ENCODE measurements at places on chromosomes 4 and X.

DNA sequence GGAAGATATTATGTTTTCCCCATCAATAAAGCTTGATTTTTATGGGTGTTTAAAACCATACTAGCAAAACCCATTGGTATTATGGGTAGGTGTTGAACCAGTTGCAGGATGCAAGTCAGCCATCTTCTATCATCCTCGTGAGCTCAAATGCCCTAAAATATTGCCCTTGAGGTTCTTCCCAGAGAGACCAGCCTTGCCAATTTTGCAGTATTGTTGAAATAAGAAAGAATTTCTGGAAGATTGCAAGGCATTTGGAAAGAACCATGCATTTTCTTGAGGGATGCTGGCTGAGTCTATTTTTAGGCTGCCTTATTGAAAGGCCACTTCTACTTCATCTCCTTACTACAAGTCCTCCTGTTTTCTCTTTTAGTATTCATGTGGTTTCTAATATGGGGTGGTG lies 60.9 kb upstream of the SOD3 start:
- DNase-seq, result no peak

GRCh38 chr4:47471591-47471990 lies 8.1 kb upstream of the COMMD8 start:
- DNase-seq, result no peak

GRCh38 chr4:55183926-55184599 lies 58.7 kb upstream of the KDR start:
- DNase-seq, result peak; percentile 70

- no peak for DNase-seq
Observed at GRCh38 chr4:107791902-107792301, 32.8 kb upstream of the SGMS2 start.

- DNase-seq, result no peak
Observed at GRCh38 chr4:79083406-79084010, 144.3 kb upstream of the PAQR3 start.

DNA sequence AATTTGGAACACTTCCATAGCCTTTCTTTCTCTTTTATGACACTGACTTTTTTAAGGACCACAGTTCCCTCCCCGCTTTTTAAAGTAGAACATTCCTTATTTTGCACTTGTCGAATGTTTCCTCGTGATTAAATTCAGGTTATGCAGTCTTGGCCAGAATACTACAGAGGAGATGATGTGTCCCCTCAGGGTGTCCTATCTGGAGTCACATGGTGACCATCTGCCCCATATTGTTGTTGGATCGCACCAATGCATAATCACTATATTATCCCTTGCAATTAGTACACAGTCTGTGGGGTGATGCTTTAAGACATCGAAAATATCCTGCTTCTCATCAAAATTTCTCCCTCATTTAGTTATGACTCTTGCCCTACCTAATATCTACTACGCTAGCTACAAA lies 27.4 kb downstream of the WDFY3 start:
- DNase-seq, result no peak

DNA sequence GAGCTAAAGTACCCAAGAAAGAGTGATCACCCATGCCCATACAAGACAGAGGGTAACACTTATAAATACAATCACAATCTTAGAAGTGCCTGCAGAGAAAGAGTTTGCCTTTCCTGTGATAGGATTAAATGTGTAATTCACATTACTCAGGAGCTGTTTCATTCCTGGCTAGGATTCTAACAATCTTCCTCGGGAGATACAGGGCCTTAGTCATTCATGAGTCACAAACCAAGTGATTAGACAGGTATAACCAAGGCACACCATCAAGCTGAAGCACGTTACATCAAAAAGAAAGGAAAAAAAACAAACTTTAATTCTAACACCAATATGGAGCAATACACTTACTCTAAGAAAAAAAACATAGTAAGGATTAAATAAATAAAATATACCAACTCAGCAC lies 14.9 kb downstream of the ABCG2 start:
- DNase-seq, result peak; percentile 3

DNA sequence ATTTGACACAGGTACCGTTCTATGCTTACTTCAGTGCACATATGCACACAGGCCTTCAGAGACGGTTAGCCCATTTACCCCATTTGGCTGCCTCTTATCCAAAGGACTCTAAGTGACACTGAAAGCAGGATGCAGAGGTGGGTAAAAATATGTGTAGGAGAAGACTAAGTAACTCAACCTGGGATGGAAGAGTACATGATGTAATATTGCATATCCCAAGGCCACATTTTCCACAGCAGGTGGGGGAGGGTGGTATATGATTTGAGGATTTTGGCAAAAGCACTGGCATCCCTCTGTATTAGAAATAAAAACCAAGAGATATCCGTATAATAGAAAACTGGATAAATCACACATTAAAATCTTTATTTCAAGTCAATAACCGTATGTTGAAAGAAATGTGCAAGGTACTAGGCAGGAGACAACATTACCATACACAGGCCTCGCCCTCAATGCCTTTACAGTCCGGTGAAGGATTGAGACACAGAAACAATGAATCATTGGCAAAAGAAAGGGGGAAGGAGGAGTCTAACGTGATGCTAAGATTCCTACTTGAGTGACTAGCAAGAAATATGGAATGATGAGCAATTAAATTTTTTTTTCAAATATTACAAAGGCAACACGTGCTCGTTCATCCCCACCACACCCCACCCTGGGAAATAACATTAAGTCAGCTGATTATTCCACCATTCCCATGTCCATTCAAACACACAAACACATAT lies 161.0 kb upstream of the RASGEF1B start:
- DNase-seq, result no peak

- no peak for DNase-seq
Observed at GRCh38 chrX:18389966-18390365, 35.4 kb upstream of the CDKL5 start.

DNA sequence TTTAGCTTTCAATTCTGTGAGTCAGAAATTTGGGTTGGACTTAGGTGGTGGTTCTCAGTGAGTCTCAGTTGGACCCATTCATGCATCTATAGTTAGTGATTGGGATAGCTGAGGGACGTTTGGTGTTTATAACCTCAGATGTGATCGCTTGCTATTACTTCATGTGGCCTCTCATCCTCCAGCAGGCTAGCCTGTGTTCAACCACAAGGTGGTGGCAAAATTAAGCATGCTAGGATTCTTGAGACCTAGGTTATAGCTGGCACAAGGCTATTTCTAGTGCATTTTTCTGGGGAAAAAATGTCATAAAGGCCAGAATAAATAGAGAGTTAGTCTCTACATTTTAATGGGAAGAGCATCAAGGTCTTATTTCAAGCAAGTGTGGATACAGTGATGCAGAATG lies 10.9 kb upstream of the GRPR start:
- no peak for DNase-seq

DNA sequence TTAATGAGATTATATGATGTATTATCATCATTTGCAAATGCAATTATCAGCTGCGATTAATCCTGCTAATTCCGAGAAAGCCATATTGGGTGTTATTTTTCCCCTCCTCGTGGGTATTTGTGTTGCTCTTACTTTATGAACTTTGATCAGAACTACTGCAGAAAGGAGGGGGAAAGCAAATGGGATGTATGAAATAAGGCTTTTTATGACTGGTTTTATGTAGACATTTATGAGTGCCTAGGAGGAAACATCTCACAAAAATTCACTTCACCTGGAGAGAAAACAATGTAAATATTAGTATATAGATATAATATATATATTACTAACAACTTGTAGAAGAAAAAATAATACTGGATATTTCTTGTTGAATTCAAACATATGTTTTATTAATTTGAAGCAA lies 214.4 kb downstream of the TEX13A start:
- DNase-seq, result no peak

DNA sequence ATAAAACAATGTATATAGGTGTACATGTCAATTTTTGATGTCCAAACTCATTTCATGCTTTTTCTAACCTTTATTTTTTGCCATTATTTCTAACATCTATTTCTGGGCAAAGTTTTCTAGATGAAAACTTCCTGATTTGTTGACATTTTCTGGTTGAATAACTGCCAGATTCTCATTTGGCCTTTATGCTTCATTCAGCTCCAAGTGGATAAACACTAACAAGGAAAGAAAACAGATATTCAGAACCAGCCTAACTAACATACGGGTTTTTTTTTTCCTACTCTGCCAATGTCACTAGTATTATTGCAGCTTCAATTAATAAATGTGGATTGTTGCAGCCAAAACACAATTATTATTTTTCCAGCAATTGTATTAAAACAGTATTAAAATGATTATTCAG lies 50.9 kb upstream of the RAP1GDS1 start:
- no peak for DNase-seq

DNA sequence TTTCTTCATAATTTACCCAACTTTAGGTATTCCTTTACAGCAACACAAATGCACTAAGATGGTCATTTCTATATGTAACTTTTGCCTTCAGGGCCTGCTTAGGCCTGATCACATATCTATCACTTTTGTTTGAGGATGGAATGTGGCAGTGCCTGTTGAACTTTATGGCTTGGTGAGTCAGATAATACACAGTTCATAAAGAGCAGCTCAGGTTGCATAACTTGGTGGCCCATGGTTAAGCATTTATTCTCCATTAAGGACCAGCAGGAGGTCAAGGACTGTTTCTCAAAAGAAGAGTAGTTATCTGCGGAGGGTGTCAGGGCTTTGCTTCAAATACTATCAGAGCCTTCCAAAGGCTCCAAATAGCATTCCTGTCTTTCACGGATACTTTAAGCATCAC lies 124.1 kb upstream of the PDHA2 start:
- no peak for DNase-seq

DNA sequence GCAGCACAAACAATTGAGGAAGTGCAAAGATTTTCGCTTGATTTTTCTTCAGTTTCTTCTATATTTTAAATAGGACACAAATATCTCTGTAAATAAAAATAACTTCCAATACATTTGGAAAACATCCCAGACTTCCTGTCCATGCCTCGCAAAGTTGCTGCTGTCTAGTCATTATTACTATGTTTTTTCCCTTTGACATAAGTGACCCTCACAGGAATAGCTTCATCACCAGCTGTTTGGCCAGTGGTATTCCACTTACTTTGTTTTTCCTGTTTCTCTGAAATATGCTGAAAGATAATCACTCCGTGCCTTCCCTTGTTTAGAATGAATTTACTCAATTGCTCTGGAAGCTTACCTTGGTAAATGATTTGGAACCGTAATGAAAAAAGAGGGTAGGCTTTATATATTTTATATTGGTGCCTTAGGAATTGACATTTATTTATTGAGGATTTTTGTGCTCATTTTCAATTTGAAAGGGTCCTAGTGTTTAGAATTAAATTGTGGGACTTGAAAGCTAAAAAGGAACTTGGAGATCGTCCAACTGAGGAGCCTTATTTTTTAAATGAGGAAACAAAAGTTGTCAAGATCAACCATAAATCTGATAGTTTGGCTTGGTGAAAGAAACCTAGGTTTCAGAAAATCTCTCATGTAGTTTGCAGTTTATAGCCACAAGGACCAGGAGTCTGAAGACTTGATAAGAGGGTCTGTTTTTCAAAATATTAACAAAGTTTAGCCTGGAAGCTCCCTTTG lies 65.6 kb downstream of the CDKL5 start:
- DNase-seq, result no peak

DNA sequence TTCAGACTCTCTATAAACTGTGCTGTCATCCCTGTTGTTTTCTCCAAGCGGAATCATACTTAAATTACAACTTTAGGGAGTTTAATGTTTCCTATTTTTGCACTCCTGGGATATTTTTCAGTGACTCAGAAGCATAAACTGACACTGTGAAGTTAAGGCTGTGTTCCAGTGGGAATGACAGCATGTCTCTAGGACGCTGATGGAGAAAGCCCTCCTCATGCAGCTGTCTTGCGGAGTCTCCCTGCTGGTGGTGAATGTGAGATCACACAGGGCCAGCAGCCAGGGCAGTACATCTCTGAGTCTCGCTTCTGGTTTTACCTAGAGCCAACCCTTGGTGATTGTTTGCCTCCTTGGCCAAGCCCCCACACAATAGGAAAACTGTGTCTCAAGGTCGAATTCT lies 53.3 kb downstream of the NFKB1 start:
- DNase-seq, result peak; percentile 17

DNA sequence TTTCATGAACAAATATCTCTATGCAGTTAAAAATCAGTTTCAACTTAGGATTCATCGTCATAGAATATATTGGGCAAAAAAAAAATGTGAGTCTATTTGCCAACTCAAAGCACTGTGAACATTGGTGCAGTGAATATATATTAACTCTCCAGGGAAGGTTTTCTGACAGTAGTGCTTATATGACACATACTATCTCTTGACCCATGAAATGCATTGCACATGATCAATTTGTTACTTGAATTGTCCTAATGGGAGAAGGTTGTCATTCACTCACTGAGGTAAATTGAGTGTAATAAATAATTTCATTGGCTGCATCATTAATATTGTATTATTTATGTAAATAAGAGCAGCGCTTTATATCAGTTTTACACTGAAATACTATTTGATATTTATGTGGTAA lies 2458.5 kb downstream of the ARAP2 start:
- DNase-seq, result no peak

GRCh38 chr4:169407217-169407845 lies 136.6 kb upstream of the SH3RF1 start:
- DNase-seq, result no peak

DNA sequence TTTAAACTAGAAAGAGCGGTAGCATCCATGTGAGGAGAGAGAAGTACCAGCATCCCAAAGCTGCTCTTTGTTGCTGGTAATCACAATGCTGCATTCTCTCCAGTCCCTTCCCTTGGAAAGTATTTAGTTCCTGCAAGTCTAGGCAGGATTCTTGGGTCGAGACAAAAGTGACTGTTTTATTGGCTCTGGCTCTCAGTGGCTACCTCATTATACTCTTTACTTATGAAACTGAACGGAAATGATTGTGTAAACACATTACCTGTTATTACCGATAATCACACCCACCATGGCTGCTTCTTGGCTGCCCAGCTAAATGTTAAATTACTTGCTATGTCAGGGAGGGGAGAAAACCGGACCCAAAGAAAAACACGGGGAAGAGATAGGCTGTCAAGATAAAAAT lies 26.2 kb downstream of the ATXN3L start:
- no peak for DNase-seq

GRCh38 chr4:85476381-85476780 lies 1.4 kb downstream of the ARHGAP24 start:
- DNase-seq, result no peak

- DNase-seq, result peak; percentile 6
Observed at GRCh38 chr4:133320576-133321170, 171.6 kb downstream of the PCDH10 start.

DNA sequence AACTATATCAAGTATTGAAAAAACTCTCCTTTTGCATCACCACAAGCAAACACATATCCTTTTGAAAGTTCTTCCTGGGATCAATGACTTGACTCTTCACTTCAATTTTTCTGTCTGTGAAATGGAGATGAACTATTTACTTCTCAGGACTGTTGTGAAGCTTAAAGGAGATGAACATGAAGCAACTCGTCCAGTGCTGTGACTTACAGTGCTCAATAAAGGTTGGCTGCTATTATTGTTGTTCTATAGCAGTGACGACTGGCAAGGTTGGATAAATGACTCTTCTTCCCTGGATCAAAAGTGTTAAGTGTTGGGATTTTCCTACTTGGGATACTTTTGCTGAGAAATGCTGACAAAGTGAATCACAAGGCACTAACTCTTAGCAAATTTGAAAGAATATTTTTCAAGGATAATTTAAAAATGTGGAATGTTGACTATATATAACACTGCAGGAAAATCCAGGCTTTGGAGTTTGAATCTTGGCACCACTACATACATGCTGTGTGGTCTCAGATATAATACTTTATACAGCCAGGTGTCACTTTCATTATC lies 13.7 kb downstream of the FRAS1 start:
- no peak for DNase-seq

GRCh38 chr4:100985576-100985975 lies 361.8 kb downstream of the PPP3CA start:
- no peak for DNase-seq

- DNase-seq, result no peak
Observed at GRCh38 chr4:101699441-101700124, 90.9 kb upstream of the BANK1 start.

Measured in fibroblast of skin of left quadriceps (primary cell).